ENCODE measurements at places on chromosomes 1 and 21.

GRCh38 chr1:230130172-230130944 is 63.3 kb downstream of the GALNT2 start:
- no peak for DNase-seq

- DNase-seq = no peak
Measured at GRCh38 chr1:25856856-25857255, 2.4 kb downstream of the AUNIP start.

- no peak for DNase-seq
Measured at GRCh38 chr1:34900775-34901502, 28.5 kb downstream of the DLGAP3 start.

DNA sequence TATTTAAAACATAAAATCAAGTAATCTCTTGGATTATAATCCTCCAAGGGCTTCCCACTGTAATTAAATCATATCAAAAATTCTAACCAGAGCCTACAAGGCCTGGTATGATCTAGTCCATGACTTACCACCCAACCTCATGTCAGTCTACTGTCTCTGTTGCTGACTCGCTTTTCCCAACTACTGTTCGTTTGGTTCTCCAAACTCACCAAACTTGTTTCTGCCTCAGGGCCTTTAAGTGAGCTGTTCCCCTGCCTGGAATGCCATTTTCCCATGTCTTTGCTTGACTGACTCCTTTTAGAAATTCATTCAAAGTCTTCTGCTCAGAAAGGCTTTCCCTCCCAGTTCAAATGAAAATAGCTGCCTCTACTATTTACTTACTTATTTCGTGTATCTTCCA is 95.9 kb downstream of the ZC3H11B start:
- no peak for DNase-seq

GRCh38 chr21:35394634-35395369 is 345.7 kb upstream of the RUNX1 start:
- no peak for DNase-seq

DNA sequence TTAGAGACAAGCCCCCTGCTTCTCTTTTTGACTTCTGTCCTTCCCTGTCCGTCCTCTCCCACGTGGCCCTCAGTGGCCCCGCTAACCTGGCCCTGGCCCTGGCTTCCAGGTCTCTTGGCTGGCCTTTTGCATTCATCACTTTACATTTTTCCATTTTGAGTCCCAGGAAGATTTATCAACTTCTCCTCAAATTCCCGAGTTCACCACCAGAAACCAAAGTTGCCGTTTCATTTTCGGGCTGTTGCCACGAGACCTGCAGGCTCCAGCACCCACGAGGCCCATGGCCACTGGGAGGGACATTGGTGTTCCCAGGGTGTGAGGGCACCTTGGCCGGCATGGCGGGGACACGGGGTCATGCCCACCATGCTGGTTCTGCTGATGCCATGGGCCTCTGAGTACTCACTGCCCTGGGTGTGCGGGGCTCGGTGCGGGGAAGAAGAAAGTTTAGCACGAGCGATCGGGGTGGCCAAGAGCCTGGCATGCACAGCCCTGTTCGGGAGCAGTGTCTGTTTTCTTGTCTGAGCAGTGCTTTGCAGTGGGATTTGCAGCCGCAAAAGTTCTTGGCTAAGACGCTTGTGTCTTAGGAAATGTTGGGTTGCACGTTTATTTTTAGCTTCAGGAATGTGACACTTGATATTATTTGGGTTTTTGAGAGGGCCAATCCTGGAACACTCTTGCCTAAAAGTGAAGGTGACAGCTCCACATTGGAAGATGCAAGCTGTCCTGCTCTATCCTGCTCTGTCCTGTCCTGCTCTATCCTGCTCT is 40.4 kb upstream of the ADARB1 start:
- DNase-seq = no peak

DNA sequence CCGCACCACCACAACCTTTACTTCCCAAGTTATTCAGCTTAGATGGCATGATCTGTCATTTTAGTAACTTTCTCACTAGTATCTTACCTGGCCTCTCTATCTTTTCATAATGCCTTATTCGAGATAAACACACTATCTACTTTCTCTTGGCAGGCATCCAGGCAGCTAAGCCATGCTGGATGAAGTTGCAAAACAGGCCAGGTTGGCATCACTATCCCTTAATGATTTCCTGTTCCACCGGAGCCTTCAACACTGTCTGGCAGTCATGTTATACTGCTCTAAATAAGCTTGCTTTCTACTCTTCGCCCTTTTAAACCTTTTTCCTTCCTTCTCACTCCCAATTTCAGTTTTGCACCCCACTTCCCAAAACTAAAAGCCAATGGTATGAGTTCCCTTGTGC is 12.0 kb upstream of the KCNH1 start:
- no peak for DNase-seq

DNA sequence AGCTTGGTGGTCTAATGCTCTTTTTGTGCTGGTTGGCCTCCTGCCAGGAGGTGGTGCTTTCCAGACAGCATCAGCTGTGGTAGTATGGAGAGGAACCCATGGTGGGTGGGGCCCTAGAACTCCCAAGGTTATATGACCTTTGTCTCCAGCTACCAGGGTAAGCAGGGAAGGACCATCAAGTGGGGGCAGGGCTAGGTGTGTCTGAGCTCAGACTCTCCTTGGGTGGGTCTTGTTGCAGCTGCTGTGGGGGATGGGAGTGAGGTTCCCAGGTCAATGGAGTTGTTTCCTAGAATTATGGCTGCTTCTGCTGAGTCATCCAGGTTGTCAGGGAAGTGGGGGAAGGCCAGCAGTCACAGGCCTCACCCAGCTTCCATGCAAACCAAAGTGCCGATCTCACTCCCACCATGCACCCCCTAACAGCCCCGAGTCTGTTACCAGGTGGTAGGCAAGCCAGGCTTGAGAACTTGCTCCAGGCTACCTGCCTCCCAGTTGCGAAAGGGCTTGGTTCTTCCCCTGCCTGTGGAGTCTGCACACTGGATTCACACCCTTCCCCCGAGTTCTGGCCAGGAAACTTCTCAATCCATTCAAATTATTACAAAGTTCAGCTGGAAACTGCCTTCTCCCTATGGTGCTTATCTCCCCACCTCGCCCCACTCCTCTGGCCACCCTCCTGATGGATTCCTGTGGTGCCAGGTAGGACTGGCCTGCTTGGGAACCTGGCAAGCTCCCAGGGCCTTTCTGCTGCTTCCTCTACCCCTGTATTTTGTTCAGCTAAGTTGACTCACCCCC is 37.8 kb downstream of the DRAM2 start:
- no peak for DNase-seq

- DNase-seq = no peak
Measured at GRCh38 chr1:30371888-30372791, 351.2 kb downstream of the MATN1 start.

DNA sequence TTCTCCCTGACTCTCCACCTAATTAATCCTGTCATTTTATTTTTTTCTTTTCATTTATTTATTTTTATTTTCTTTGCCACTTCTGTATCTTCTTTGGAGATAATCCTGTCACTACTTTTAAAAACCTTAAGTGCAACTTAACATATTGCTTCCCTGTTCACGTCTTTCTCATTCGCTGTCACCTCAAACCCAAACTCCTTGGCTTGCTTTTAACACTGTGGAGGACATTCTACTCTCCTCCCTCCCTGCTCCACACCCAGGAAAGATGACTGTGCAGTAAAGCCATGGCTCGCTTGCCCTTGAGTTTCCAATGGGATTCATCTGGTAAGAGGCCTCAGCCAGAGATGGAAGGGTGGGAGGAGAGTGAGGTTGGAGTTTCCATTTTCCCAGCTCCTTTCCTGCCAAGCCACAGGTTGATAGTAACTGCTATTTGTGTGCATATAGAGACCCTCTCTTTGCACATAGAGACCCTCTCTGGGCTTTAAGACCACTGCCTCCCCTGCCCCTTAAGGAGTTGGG is 6.4 kb upstream of the BRWD1 start:
- DNase-seq = no peak

All from activated CD4-positive, alpha-beta T cell treated with anti-CD3 and anti-CD28 coated beads, Interleukin-2, amount 10 ng/mL, durations not matched to agents 7 days and 5 days (primary cell).